Stimulated activated CD8-positive, alpha-beta memory T cell treated with anti-CD3 and anti-CD28 coated beads, Interleukin-4, amount 100 ng/mL, for 24 hours (primary cell): ENCODE measurements at places on chromosomes 4 and X.

DNA sequence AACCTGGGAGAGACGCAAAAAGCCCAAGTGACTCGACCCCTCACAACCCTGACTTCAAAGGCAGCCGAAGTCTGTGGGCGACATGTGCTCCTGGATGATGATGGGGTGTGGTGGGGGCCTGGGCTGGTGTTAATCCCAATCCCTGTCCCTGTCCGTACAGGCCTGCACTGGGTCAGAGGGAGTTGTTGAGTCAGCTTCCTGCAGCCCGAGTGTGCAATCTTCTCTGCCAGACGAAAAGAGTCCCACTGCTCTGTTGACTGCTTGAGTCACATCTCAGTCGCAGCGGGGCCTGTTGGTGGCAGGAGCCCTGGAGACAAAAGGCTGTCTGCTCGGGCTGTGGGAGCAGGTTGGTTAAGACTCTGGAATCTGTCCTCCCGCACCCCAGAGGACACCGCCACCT, 10.3 kb downstream of the FAM3A start:
- no peak for DNase-seq

DNA sequence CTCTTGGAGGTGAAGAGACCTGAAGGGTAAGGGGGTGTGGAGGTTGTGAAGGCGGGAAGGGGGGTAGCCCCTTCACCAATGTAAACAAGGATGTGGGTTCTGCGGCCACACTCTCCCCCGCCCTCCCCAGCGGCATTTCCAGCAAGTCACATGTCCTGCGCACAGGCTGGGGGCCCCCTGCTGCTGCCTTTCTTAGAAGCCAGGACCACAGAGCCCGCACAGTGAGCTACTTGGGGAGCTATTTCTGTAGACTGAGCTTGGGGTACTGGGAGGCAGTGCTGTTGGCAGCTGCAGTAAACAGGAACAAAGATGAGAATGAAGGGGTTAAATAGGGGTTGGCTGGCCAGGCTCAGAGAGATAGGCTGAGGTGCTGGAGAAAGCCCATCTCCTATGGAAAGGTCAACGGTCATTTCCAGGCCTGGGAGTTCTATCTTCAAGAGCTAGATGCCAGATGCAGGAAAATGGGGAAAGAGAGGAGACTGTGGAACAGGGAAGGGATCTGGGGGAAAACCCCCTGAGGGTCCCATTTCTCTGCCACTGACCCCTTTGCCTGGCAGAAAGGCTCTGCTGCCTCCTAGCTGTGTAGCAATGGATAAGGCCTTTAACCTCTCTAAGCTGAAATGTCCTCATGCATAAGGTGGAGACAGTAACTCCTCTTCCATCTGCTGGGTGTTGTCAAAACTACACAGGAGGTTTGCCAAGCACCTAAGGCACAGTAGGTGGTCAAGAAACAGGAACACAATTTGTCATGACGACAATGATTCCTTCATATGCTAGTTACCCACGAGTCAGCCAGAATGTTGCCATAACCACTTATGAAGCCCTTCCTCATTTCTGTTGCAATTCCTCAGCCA, 18.5 kb upstream of the PIM2 start:
- peak; percentile 86 for DNase-seq

DNA sequence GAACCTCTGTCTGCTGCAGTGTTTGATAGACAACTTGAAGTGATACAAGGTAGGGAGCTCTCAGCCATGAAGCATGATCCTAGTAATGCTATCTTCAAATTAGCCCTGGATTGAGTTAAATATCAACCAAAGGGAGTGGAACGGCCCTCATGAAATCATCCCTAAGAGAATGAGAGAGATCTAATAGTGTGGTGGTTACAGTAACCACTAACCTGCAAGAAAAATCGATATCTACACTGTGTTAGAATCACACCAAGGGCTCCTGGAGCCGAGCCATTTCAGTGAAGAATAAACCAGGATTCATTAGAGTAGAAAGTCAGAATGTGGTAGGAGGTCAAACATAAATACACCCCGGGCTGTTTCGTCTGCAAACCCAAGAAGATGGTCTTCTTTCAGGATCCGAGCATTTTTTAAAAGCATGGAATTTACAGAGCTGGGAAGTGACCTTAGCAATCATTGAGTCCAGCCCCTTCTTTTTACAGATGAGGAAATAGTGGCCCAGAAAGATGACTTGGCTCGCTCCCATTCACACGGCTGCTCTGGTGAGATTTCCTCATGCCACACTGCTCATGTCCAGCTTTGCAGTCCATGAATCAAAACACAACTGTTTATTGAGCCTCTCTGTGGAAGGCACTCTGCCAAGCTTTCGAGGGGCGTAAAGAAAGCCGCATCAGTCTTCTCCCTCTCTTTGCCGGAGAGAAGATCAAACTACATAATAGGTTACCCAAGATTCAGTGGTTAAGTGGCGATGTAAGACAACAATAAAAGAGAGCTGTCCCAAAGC, 5.5 kb upstream of the DCTD start:
- DNase-seq = no peak

- no peak for DNase-seq
Observed at GRCh38 chrX:590693-591404, 39.7 kb upstream of the SHOX start.

- DNase-seq = peak; percentile 2
Observed at GRCh38 chr4:167622481-167623240, 388.4 kb upstream of the SPOCK3 start.
